Skeletal muscle cell (primary cell): ENCODE measurements at places on chromosomes 3 and 15.

- DNase-seq, result peak; percentile 29
Measured at GRCh38 chr3:117553461-117553860, 843.9 kb downstream of the TUSC7 start.

- DNase-seq, result peak; percentile 11
Measured at GRCh38 chr3:134600685-134601463, 49.9 kb downstream of the KY start.

GRCh38 chr3:168251371-168251770 is 155.6 kb upstream of the GOLIM4 start:
- DNase-seq, result no peak

DNA sequence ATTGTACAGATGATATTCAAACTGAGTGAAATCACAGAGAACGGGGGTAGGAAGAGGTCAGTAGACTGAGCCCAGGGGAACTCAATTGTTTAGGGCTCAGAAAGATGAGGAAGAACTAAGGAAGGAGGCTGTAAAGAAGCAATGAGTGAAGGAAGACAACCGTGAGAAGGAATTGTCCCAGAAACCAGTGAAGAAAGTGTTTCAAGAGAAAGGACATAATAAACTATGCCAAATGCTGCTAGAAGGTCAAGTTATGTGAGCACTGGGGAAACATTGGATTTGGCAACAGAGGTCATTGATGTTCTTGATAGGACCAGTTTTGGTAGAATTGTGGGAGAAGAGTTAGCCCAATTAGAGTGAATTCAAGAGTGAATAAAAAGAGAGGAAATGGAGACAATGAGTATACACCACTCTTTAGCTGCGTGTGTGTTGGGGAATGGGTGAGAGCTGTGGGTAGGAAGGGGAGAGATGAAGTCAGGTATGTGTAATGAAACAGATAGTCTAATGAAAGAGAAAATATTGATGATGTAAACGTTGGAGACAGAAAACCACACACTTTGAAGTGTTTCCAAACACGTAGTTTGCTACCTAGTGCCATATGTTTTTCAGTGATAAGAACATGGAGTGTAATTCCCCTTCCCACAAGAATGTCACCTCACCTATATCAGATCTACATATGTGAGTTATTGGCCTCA is 42.5 kb upstream of the MME start:
- DNase-seq, result no peak

- no peak for DNase-seq
Measured at GRCh38 chr3:81277853-81278252, 483.6 kb downstream of the GBE1 start.

DNA sequence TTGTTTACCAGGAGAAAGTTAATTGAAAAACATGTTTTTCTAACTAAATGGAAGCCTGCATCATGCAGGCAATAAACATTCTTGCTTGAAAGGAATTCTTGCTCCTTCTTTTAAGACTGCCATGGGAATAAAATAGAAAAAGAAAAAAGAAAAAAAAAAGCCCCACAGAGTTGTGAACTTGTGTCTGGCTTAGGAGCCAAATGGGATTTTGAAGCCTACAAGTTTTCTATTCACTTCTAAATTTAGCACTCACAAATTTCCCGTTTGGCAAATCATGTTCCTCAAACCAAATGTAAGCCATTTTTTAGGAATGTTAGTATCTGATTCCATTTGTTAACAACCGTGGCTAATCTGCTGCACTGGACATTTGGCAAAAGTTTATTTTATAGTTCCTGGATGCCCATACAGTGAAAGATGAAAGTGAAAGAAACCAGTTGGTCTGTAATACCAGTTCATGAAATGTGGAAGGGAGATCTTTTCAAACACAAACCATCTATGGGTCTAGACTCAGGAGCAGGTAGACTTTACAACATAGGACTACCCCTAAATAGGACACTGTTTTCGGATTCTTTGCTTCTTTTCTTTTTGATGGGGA is 133.8 kb upstream of the GMNC start:
- no peak for DNase-seq

DNA sequence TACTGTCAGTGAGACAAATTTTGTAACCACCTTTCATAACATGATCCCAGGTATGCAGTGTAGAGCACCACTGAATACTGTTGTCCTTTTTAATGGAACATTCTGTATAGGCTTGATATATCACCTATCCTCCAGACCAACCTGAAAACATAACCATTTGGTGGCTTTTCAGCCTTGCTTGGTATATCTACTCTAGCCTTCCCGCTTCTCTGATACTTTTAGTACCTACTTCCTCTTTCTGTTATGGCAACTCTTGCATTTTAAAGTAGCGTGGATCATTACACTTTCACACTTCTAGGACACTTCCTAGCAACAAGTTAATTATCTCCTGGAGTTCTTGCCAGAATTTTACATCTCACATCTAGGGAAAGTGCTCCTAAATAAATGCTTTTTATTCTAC is 226.6 kb upstream of the ROBO1 start:
- no peak for DNase-seq

DNA sequence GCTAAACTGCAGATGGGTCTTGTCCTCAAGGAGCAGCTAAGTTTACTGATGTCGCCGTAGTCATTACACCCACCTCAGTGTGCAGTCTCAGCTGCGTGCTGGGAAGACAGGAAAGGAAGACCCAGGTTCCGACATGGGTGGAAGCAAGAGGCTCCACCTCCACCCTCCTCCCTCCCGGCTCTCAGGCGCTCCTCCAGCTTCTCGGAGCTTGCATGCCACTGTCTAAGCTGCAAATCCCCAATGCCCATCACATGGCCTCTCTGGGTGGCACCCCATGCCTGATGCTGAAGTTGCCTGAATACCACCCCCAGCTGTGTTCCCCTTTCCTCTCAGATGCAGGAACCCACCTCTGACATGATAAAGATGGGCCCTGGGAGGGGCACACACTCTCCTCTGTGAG is 58.5 kb downstream of the MGLL start:
- DNase-seq, result no peak

GRCh38 chr3:193962986-193963685 is 172.8 kb upstream of the HES1 start:
- no peak for DNase-seq

GRCh38 chr3:41362638-41363559 is 163.6 kb downstream of the CTNNB1 start:
- DNase-seq, result peak; percentile 26

DNA sequence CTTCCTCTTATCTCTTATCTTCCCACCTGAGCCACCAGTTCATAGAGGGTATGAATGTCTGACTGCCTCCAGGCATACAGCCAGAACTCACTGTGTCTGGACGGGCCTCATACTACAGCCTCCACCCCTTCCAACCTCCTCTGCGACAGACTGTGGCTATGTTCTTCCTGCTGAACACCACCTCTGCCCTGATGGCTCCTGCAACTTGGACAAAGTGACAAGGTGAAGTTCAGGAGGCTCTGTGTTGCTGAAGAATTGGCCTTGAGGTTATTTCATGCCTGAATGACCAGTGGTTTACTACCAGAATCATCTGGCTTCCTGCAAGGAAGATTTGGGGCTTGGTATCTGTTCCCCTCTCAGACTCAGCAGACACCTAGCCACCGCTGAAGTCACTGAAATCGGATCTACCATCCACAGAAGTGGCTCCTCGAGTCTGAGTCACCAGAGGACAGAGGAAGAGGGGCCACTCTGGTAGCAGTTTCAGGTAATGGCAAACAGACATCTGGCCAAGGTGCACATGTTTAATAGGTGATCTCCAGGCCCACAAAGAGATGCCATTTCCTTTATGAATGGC is 14.2 kb upstream of the ULK3 start:
- DNase-seq, result no peak

- no peak for DNase-seq
Measured at GRCh38 chr15:69096626-69097025, 63.8 kb upstream of the GLCE start.

DNA sequence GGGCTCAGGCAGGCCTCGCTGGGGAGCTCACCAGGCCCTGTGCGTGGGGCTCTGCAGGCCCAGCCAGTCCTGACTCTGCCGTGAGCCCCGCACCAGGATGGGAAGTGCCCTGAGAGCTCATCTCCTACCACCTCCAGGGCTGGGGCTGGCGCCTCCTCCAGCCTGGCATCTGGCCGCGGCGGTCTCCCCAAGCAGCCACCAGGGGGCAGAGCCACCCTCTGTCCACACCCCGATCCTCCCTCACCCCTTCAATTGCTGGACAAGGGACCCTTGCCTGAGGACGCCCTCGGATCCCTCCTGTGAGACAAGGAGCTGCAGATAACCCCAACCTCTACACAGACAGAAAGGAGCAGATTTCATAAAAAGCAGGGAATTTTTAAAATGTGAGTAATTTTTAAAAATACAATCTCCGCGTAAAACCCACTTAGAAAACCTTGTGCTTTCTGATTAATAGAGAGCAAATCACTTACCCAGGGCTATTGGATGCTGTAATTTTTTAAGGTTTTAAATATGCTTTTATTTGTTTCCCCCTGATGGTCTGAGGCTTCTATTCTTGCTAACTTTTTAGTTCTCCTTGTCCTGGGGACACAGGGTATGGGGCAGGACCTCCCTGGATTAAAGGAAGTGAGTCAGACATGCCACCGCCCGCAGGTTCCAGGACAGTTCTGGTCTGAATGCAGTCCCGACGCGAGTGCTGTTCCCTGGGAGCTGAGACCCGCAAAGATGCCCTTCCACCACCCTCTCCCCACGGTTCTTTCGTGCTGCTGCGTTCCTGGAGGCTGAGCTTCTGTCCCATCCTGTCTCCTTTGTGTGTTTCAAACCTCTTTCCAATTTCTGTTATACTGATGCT is 52.3 kb upstream of the CHRNA7 start:
- DNase-seq, result no peak
